ENCODE measurements at places on chromosomes 7 and 10.

DNA sequence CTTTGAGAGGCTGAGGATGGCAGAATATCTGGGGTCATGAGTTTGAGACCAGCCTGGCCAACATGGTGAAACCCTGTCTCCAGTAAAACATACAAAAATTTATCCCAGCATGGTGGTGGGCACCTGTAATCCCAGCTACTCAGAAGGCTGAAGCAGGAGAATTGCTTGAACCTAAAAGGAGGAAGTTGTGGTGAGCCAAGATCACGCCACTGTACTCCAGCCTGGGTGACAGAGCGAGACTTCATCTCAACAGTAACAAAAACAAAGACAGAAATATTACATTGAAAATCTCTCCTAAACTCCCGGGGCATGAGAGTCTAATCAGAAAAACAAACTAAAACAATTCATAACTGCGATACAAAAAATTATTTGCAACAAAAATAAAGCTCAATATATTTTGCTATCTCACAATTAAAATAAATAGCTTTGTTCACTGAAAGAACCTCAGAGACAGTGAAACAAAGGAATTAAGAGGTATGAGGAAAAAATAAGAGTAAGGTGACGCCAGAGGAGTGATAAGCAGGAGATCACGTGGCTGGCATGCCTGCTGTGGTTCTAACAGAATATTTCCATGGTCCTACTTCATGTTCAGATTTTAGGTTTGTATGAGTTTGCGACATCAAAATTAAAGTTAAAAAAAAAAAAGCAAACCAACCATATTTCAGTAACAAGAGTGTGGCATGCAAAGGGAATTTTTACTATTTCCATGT, 527.7 kb upstream of the POM121L12 start:
- DNase-seq: no peak

DNA sequence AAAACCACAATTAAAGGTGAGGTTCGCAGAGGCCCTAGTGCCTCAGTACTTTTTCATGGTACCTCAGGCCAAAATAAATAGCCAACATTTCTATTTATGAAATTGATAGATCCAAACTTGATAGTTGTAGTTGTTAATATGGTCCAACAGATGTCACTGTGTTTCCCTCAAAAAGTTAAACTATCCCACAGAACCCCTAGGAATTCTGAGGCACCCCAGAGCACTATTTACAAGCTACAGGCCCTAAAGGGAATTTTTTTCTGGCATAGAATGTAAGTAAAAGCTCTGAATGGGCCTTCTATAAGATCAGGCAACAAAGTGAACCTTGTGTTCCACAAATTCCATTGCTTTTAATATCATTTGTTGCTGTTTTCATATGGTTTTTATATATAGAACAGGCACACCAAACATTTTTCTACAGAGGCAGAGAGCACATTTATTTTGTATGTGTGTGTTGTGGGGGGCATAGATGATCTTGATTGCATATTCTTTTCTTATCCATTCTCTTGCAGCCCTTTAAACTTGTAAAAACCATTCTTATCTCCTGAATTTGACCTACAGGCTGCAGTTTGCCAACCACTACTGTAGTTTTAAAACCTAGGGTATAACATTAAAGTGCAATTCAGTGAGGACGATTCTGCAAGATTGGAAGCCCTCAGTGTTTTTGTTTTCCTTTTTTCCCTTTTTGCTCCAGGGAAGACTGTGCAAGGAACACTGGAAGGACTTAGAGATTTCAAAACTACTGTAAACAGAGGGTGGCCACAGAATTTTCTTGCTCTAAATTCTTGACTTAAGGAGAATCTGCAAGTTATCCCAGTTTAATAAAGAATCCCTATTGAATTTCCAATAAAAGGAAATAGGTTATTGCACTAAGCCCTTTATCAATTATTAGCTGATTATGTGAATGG, 3.5 kb upstream of the ARL4A start:
- no peak for DNase-seq

DNA sequence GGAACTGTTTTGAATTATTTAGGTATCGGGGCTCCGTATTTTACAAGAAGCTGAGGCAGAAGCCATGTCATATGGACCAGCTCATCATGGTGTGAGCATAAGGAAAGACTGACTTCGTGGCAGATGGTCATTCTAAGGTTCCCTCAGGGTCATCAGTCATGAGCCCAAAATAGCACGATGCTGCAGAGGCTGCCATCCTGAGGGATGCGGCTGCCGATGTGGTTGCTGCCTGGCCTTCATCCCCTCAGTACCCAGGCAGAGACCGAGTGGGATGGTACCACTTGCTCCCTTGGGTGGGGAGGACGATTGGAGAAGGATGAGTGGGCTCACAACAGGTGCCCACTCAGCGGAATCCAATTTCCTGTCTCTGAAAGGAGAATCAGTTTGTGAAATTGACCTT, 490.3 kb downstream of the SDK1 start:
- DNase-seq: no peak

DNA sequence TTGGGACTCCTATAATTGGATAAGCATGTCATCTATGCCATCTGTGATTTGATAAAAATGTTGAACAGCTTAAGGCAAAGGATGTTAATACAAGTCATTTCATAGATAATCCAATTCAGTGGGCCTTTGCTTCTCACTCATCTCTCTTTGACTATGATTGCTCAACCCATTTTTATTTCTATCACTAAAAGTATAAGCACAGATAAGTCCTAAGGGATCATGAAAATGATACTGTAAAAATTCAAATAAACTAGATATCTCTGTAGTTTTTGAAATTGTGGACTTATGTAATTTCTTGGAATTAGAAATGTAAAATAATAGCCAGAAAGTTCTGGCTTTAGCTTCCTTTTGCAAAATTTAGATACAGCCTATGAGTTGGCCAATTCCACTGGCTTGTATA, 440.3 kb downstream of the POM121L12 start:
- DNase-seq: no peak

Measured in stimulated activated CD4-positive, alpha-beta T cell treated with anti-CD3 and anti-CD28 coated beads, Interleukin-15, amount 100 ng/mL, for 24 hours (primary cell).